Midbrain (tissue), 1 donor: ENCODE measurements at places on chromosomes 5 and 9.

GRCh38 chr5:172178301-172178987 is 9.6 kb downstream of the STK10 start:
- DNase-seq = no peak

- no peak for DNase-seq
Observed at GRCh38 chr5:88772831-88773230, 110.2 kb downstream of the MEF2C start.

GRCh38 chr9:106684940-106685695 is 177.8 kb upstream of the ZNF462 start:
- no peak for DNase-seq

DNA sequence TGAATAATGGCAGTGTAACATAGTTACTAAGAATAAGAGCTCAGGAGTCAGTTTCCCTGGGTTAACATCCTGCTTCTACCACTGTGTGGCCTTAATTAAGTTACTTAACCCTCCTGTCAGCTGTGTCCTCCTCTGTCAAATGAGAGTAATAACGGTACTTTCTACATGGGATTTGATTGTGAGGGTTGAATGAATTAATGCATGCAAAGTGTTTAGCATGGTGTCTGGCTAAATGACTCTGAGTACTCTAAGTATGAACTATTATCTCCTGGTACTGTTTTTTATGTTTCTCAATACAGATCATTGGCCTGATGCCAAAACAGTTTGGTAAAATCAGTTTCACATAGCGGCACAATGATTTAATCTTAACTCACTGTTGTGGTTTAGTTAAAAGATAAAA is 19.6 kb downstream of the ZNF131 start:
- no peak for DNase-seq

GRCh38 chr5:129135633-129136032 is 41.1 kb downstream of the ISOC1 start:
- no peak for DNase-seq

GRCh38 chr5:13187186-13187585 is 757.3 kb downstream of the DNAH5 start:
- no peak for DNase-seq

DNA sequence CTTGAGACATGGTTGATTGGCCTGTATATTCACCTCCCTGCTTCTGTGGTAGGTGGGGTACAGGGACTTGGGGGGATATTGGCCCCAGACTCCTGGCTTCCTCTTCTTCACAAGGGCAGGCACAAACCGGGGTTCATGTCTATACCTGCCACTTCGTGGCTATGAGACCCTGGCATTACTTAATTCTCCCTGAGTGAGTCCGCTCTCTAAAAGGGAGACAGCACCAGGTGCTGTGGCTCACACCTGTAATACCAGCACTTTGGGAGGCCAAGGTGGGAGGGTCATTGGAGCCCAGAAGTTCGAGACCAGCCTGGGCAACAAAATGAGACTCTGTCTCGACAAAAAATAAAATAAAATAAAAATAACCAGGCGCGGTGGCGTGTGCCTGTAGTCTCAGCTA is 178.5 kb downstream of the GABBR2 start:
- DNase-seq = no peak

DNA sequence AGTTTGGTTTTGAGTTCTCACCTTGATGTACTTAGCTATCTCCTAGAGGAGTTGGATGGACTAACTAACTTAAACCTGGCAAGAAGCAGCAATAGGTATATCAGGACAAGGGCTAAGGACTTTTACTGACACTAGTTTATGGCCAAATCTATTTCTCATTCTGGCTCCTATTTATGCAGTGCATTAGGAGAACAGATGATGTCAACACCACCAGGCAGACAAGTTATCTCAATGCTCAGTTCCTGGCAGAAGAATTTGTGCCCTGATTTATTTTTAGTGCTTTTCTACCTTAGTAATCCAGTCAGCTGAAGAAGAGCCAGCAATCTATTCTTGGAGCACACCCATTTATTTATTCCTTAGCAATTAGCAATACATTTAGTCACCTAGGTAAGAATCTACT is 30.7 kb upstream of the MYOT start:
- DNase-seq = no peak

GRCh38 chr5:142069606-142070399 is 38.8 kb upstream of the NDFIP1 start:
- no peak for DNase-seq

DNA sequence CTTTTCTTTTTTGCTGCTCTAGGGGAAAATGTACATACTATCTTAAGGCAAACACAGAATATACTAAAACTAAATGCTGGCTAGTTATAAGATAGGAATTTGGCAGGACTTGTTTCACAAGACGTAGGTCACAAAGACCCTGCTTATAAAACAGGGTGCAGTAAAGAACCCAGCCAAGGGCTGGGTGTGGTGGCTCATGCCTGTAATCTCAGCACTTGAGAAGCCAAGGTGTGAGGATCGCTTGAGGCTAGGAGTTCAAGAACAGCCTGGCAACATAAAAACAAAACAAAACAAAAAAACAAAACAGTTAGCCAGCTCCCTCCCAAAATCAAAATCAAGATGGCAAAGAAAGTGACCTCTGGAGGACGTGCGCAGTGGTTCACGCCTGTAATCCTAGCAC is 49.5 kb upstream of the DENND4C start:
- DNase-seq = no peak

DNA sequence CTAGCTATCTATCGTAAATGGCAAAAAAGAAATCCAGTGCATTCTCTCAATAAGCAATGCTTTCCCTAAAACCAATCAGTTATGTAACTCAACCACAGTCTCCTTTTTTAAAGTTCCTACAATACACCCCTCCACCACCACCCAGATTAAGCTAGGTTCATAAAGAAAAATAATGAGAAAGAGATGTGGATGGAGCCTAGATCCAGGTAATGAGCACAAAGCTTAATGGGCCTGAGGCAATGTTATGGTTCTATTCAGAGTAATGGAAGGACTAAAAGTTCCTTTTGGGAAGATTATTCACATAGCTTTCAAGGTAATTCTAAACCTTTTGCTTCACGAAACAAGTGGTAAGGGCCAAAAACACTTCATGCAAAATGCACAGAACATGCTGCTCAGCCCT is 113.5 kb downstream of the MPDZ start:
- DNase-seq = no peak

GRCh38 chr5:148805326-148806290 is 20.8 kb upstream of the ADRB2 start:
- peak; percentile 21 for DNase-seq

DNA sequence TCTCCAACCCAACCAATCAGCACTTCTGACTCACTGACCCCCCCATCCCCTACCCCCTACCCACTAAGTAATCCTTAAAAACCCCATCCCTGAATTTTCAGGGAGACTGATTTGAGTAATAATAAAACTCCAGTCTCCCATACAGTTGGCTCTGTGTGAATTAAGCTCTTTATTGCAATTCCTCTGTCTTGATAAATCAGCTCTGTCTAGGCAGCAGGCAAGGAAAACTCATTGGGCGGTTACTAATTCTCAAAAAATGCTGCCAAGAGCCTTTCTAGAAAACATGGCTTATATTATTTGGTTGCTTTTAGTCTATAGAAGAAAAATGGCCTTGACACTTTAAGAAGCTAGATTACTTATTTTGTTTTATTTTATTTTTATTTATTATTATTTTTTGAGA is 131.7 kb downstream of the SUSD1 start:
- DNase-seq = no peak

- DNase-seq = no peak
Observed at GRCh38 chr9:80127920-80128319, 556.2 kb downstream of the TLE4 start.

DNA sequence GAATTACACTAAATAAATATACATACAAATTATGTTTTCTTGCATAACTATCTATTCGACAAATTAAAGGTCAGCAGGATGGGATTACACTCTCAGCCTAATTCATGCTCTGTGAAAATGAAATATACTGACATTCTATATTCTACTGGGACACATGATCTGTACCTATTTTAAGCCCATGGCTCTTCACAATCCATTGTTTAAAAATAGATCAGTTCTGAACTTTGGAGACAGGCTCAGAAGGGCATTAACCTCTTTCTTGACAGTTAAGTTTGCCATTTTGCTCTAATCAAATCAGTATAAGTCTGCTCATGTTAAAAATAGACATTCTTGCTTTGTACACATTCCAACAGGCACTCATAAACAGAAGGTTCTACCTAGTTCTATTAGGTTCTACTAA is 361.2 kb downstream of the HCN1 start:
- DNase-seq = no peak

DNA sequence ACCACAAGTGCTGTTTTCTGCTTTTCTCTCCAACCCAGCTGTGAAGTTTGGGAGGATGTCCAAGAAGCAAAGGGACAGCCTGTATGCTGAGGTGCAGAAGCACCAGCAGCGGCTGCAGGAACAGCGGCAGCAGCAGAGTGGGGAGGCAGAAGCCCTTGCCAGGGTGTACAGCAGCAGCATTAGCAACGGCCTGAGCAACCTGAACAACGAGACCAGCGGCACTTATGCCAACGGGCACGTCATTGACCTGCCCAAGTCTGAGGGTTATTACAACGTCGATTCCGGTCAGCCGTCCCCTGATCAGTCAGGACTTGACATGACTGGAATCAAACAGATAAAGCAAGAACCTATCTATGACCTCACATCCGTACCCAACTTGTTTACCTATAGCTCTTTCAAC is 145.2 kb downstream of the RORB start:
- no peak for DNase-seq

DNA sequence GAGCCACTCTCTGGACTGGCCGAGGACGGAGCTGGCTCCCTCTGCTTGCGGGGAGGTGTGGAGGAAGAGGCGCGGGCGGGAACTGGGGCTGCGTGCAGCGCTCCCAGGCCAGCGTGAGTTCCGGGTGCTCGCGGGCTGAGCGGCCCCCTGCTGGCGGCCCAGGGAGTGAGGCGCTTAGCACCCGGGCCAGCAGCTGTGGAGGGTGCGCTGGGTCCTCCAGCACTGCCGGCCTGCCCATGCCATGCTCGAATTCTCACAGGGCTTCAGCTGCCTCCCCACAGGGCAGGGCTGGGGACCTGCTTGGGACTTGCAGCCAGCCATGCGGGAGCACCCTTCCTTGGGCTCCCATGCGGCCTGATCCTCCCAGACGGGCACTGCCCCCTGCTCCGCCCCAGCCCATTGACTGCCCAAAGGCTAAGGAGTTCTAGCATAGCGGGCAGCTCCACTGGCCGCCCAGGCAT is 416.9 kb downstream of the MRPS30 start:
- DNase-seq = no peak

DNA sequence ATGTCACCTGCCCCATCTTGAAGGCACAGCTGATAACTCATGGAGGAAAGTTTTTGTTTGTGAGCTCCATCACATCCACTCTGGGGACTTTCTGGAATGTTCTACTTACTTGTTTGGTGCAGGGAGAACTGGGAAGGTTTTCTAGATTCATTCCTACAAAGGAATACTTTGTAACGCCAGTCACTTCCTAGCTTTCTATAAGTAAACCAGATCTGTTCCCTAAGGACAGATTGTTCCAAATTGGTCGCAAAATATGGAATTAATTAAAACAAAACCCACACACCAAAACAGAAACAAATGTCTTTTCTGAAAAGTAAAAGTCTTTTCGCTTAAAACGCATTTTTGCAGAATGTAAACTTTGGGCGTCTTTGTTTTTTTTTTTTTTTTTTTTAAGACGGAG is 167.6 kb downstream of the PDZD2 start:
- no peak for DNase-seq

- DNase-seq = no peak
Observed at GRCh38 chr9:842635-843426, 1.3 kb downstream of the DMRT1 start.

- DNase-seq = no peak
Observed at GRCh38 chr9:88628114-88628513, 93.1 kb downstream of the NXNL2 start.

- DNase-seq = no peak
Observed at GRCh38 chr5:14810282-14810681, 61.3 kb downstream of the ANKH start.

- DNase-seq = no peak
Observed at GRCh38 chr9:120398286-120398685, 181.7 kb downstream of the CDK5RAP2 start.

DNA sequence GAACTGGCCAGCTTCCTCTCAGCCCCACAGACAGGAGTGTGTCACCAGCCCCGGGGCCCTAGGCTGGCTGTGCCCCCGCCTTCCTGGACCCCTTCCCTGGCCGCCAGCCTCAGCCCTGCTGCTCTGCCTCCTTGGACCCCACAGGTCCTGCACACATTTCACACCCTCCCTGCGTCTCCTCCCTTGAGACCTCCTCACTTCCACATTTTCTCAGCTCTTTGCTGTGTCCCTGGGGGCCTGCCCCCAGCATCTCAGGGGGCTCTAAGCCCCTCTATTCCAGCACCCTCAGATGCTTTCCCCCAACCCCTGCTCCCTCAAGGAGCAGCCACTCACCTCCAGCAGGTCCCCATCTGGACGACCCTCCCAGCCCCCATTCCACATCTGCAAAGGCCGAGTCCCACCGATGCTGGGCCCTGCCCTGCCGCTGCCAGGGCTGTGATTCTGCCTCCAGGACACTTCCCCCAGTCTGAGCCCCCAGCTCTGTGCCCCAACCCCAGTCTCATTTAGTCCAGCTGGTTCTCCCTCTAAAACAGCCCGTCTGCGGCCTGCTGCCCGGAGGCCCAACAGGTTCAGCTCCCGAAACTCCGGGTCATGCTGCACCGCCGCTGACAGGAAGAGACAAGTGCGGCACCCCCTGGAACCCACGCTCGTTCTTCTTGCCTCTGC is 4.2 kb downstream of the SLC34A3 start:
- no peak for DNase-seq

GRCh38 chr9:7212101-7212500 is 454.3 kb downstream of the KDM4C start:
- peak; percentile 81 for DNase-seq

GRCh38 chr5:39774605-39775004 is 349.8 kb upstream of the DAB2 start:
- DNase-seq = no peak

GRCh38 chr5:149062371-149063016 is 368 bp downstream of the SH3TC2 start:
- no peak for DNase-seq

GRCh38 chr5:54742417-54742891 is 224.9 kb downstream of the SNX18 start:
- no peak for DNase-seq

GRCh38 chr9:87497604-87498045 is at the start of gene DAPK1:
TSS of gene DAPK1 (plus strand) at chr9:87497867. CDS start at chr9:87499078, 1,211 bp downstream.
- DNase-seq = peak; percentile 30

GRCh38 chr5:35094948-35095347 is 47.2 kb upstream of the AGXT2 start:
- DNase-seq = no peak

DNA sequence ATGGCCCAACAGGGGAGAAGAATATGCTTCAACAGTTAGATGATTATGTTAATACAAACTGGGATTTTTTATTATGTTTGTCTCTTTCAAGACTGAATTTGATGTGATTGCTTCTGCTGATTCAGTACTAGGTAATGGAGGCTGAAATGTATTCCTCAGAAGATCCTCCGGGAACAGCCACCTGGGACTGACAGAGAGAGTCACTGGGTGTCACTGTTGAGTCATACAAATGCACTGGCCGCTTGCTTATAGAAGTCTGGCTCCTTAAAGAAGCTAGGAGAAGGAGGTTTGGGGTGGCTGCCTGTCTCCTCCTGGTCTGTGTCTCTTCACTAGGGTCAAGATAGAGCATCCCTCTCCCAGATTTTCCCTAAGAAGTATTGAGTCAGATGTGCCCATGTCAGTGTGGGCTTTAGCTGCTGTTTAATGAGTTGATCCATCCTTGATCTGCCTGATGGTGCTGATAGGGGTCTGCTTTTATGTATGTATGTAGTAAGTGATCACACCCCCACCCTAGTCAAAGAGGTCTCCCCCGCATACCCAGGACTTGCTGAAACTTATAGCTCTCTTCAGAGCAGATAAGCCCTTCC is 773.4 kb downstream of the BRINP1 start:
- peak; percentile 41 for DNase-seq
